ENCODE measurements at places on chromosomes 7 and 10.
A peak's percentile ranks its signal among the peaks of the same experiment; 100 is the strongest.

GRCh38 chr7:17013204-17013603 lies 131.4 kb upstream of the AGR3 start:
- no peak for DNase-seq

DNA sequence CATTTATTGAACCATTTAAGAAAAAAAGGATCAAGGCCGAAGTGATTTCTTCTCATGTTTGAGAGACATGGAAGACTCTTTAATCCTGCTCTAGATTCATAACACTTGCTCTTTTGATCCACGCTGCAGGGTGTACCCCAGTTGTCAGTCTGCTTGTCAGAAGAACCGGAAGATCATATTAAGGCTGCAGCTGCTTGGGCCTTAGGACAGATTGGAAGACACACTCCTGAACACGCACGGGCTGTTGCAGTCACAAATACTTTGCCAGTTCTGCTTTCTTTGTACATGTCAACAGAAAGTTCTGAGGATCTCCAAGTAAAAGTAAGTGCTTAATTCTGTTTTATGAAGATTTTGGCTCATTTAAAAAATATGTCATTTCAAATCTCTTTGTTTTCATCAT lies 46.3 kb downstream of the SPAG6 start:
- DNase-seq = no peak

DNA sequence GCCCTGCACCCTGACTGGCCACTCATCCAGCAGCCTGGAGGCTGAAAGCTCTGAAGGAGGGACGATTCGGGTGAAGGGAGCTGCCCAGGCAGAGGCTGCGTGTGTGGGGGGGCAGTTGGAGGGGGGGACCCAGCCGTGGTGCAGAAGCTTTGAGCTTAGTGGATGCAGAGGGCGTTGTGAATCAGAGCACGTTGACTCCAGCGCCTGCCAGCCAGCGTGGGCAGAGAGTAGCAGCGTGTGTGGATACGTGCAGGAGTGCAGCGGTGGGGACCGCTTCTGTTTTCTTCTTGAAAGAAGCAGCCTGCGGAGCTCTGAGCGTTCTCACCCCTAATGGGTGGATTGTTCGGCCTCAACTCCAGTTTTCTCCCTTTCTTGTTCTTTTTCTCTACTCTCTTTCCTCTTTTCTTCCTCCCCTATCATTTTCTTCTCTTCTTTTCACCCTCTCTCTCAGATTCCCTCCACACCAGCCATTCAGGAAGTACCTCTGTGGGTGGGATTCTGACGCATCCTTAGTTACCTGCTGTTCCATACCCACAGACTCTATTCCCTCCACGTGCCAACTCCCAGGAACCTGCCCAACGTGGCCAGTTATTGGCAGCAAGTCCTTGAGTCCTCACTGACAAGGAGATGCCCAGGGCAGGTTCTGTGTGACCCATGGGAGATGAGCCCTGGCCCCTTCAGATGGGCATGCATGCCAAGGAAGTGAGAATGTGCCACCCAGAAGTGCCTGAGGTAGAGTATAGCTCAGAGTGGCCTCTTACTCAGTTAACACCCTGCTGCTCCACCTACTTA lies 47.4 kb downstream of the SORCS3 start:
- peak; percentile 3 for DNase-seq

DNA sequence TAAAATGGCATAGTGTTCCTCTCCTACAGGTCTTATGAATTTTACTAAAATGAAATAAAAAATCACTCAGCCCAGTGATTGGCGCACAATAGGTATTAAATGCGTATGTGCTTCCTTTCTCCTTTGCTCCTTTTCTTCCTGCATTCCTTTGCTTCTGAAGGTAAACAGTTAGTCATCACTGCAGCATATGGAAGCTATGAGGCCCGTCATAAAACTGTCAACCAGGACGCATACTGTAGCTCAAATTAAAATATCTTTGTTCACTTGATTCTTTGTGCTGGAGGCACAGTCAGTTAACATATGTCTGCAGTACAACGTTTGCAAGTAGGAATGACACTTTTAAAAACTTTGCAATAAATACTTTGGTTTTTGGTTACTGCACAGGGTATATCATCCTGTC lies 374.7 kb downstream of the TCERG1L start:
- DNase-seq = no peak

- no peak for DNase-seq
These were observed 158.1 kb downstream of the MAD1L1 start for GRCh38 chr7:2074691-2075090.

- DNase-seq = no peak
These were observed 86.4 kb upstream of the SEMA3C start for GRCh38 chr7:81005254-81005653.

DNA sequence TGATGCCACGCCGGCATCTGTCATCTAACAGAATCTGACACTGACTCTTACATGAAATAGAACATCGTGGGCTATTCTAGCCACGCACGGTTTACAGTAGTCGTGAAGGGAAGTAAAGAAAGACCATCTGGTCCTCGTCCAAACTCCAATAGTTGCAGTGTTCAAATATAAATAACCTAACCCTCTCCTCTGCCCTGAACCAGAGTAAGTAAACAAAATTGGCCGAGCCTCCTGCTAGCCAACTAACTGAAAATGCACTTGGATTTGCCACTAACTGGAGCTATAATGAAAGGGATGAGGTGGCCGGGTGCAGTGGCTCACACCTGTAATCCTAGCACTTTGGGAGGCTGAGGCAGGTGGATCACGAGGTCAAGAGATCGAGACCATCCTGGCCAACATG lies 29.5 kb upstream of the ZC3HAV1L start:
- no peak for DNase-seq

GRCh38 chr10:6399231-6399741 lies 180.8 kb downstream of the PRKCQ start:
- no peak for DNase-seq

DNA sequence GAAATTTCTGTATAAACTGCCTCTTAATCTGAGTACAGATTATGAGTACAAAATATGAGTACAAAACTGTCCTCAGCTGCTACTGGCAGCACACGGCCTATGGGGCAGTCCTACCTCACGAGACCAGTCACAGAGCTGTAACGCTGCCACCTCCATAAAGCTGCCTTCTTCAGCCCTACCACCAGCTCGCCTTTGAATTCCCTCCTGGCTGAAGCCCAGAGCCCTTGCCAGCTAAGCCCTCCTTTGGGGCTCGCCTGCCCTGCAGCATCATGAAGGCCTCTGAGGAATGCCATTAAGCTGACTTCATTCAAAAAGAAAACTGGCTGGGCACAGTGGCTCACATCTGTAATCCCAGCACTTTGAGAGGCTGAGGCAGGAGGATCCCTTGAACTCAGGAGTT lies 180.0 kb upstream of the SH2B2 start:
- DNase-seq = no peak

DNA sequence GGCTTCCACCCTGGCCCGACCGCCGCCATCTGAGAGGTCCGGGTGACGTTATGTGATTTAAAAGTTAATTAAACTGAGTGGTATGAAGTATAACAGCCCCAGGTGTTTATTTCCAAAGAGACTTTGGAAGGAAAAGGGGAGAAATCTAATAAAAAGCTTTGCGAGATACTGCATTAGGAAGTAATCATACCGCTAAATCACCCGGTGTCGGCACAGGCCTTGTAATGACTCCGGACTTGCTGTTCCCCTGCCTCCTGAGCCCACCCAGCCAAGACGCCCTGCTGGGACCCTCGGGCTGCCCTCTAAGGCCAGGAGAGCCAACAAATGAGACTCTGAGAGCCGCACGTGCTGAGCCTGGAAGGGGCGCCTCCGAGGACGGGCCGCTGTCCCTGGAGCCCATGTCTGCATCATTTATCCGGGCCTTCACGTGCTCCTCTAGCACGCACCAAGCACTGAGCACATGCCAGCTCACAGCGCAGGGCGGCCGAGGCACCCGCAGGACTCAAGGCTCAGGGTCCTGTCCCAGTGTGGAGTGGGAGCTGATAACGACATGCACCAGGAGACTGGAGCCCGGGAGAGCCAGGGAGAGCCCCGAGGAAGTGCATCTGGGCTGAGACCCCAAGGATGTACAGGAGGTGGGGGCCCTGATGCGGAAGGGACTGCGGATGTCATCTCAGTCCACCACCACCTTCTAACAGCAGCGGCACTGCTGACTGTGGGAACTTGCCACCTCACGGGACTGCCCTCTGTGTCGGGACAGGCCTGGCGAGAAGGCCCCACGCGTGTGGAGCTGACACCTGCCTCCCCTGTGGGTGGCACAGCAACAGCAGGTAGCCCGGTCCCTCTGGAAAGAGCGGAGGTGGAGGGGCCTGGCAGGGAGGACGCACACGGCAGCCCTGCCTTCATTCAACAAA lies 182.7 kb downstream of the ELFN1 start:
- no peak for DNase-seq

- DNase-seq = peak; percentile 22
These were observed 84.9 kb downstream of the TCERG1L start for GRCh38 chr10:131226446-131227162.

- DNase-seq = peak; percentile 1
These were observed 103.2 kb downstream of the NRG3 start for GRCh38 chr10:81978238-81978637.

DNA sequence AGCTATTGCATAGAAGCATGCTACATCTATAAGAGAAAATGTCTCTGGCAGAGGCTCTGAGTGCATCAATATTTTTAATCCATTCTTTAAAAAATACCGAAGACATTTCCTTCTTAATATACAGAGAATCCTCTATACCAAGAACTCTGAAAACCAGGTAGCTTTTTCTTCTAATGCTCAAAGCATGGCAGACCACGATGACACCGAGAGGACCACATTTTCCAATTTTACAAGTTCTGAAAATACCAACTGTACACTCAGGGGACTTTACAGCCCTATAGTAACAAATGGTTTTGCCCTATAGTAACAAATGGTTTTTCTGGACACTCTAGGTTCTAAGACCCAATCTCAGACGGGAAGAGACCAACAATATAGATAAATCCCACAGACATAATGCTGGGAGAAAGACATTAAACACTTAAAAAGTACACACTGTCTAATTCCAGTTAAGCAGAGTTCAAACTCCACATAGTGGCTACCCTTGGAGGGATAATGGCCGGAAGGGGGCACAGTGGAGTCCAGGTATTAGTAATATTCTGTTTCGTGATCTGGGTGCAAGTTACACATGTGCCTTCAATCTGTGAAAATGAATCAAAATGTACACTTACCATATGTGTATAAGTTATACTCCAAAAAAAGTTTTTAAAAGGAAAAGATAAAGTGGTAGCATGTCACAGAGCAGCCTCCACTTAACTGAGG lies 26.2 kb downstream of the CCDC6 start:
- DNase-seq = no peak

DNA sequence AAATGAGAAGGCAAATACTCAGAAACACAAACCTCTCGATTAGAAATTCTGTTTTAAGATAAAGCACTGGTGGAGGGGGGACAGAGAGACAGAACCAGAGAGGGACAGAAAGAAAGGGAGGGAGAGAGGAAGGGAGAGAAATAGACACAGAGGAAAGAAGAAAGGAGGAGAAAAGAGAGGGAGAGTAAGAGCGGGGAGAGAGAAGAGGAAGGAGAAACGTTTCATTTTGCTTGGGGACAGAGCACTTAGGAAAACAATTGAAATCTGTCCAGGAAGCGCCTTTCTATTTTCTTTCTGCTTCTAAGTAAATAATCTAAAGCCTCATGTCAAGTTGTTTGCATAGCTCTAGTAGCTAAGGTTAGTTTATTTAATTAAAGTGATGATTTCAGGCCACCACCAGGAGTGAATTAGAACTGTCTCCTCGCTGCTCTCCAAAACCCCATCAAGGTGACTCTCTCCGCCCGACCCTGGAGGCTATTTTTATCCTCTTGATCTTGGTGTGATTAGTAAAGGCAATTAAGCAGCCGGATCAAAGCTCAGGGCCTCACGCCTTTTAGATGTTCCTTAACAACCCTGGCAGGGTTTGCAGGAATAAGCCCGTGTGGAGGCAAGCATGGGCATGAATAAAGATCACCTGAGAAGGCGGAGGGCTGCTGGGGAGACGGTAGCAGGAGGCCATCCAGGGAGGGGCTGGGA lies 73.4 kb upstream of the INSIG1 start:
- peak; percentile 89 for DNase-seq
